ENCODE measurements at places on chromosomes 7 and 10.
A peak's percentile ranks its signal among the peaks of the same experiment; 100 is the strongest.

DNA sequence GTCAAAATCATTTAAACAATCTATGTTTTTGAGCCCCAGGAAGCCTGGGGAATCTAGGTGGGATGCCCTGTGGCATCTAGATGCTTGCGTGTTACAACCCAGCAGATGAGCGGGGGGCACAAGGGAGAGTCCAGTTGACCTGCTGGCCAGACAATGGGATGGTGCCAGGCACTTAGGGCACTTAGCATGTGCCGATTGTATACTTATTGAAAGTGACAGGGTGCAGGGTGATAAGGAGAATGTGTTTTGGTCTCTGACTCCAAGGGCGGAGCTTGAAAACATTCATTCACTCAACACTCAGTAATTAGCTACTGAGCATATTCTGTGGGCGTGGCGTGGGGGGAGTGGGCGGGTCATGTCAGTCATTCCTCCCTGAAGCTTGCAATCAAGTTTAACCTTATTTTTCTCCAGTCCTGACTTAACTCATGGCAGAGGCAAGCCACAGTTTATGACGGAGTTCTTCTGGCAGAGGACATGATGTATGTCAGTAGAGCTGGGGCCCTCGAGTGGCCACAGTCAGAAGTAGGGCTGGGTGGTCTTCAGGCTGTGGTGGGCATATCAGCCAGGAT, 115.1 kb downstream of the PRKCQ start:
- DNase-seq, result peak; percentile 15

GRCh38 chr7:33578166-33578565, 327.2 kb upstream of the BMPER start:
- DNase-seq, result no peak

- no peak for DNase-seq
These were observed 21.8 kb upstream of the AKR1B1 start for GRCh38 chr7:134480730-134481129.

DNA sequence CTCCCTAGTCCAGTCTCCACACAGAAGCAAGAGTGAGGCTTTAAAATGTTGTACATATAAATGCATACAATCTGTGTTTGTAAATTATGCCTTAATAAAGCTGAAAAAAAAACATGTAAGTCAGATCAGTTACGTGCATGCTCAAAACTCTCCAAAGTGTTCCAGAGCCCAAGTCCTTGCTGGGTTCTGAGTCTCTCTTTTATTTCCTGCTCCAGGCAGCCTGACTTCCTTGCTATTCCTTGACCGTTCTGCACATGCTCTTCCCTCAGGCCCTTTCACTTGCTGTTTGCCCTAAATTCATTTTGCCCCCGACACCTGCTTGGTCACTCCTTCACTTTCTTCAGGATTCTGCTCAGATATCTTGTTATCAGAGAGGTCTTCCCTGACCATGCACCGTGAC, 770.1 kb downstream of the PHTF2 start:
- no peak for DNase-seq

DNA sequence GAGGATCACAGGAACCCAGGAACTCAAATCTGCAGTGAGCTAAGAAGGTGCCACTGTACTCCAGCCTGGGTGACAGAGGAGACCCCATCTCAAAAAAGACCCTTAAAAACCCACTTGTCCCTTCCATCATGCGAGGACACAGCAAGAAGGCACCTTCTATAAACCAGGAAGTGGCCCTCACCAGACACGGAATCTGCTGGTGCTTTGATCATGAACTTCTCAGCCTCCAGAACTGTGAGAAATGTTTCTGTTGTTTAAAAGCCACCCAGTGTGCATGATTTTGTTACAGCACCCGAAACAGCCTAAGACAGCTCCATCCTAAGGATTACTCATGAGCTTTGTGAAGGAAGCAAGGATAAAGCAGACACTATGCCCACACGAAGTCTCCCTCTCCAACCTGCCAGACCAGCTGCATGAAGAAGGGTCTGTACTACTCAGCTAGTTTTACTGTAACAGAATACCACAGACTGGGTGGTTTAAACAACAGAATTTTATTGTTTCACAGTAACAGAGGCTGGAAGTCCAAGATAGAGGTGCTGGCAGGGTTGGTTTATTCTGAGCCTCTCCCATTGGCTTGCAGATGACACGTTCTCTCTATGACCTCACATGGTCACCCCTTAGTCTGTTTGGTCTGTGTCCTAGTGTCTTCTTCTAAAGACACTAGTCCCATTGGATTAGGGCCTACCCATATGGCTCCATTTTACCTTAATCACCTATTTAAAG, 13.7 kb downstream of the VIM start:
- DNase-seq, result no peak

GRCh38 chr7:24025765-24026164, 258.2 kb upstream of the NPY start:
- DNase-seq, result no peak

DNA sequence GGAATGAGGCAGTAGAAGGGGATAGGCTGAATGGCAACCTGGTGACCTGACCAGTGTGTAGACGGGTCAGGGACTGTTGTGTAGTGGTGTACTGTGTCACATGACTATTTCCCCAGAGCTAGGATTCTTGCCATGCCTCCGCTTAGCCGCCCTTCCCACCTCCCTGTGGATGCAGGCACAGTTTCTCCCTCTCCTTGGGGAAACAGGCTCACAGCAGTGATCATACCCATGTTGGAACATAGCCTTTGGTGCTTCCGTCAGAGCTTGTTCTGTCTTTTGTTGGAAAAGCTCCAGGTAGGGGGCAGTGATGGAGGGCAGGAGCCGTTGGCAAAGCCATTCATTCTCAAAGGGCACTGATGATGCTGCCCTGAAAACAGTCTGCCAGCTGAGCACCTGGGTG, 44.3 kb downstream of the OGDH start:
- no peak for DNase-seq

GRCh38 chr7:141208539-141208938, 134.7 kb downstream of the TMEM178B start:
- DNase-seq, result no peak

DNA sequence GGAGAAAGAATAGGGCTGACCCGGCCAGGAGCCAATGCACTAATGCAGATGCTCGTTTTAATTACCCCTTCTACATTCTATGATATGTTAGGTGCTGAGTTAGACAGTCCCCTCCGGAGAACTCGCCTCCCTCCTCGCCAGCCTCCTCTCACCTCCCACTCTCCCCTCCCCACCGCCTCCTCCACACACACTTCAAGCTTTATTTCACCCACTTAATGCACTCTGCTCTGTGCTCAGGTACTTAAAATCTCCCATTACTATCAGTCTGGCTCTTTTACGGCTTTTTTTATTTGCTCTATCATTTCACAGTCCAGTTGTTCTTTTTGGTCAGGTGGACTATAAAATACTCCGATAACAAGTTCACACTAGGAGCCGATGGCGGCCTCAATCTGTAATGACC, 231.6 kb downstream of the TEX36 start:
- no peak for DNase-seq

DNA sequence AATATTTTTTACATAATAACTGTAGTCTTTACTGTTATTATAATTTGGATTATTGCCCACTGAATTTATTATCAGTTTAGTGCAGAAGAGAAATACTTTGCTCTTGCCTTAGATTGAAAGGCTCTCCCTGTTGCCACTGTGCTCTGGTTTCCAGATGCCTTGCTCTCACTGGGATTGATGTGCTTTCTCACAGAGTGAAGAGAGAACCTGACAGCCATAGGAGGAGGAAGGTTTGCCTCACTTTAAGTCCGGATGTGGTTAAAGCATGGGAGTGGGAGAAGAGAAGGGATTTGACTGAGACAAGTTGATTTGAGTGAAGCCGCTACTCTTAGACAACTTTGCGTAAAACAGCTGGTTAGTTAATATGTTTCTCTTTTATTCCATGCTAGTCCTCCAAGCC, 68.2 kb upstream of the RPA3 start:
- DNase-seq, result no peak

GRCh38 chr7:146119002-146119401, 2.4 kb downstream of the CNTNAP2 start:
- DNase-seq, result no peak

GRCh38 chr10:133460208-133460769, 6.5 kb downstream of the SCART1 start:
- DNase-seq, result no peak

- no peak for DNase-seq
These were observed 316.9 kb upstream of the LRRN3 start for GRCh38 chr7:110774071-110774470.

DNA sequence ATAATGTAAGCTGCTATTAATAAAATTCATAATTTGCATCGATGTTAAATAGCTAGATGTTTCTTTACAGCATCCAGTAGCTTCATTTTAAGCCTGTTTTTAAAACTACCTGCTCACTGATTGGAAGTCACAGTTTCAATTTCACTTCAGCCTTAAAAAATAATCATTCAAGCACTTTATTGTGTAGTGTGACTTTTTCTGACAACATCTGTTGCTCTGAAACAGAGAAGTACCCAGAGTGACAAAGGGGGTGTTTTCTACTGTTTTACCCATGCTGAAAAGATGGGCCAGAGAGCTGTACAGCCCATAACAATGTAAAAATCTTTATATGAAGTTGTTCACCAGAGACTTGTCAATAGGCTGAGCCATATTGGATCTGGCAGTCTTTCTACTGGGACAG, 437.2 kb downstream of the MDFIC start:
- DNase-seq, result no peak

DNA sequence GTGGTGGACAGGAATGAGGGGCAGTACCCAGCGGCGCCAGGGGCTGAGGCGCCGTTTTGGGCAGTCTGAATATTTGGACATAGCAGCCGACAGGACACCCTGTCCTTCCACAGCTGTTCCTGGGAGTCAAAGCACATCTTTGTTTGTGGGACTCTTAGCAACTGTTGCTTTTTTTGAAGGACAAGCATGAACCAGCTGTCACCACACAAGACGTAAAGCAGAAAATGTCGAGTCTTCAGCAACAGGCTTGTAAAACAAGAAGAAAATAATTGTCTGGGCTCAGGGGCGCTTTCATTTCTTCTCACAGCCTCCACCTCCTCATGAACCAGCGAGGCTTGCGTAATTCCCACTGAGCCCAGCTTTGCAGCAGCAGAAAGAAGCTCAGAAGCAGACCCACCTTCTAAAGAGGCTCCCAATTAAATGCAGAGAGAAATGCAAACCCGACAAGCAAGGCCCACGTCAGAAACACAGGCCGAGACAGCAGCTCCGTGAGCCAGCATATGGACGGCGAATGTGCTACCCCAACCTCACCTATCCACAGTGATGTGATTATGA, 68.9 kb upstream of the DNAAF5 start:
- no peak for DNase-seq

- no peak for DNase-seq
These were observed 260.9 kb downstream of the ADARB2 start for GRCh38 chr10:1476455-1476803.

- DNase-seq, result peak; percentile 89
These were observed 412.2 kb upstream of the ZMIZ1 start for GRCh38 chr10:78656417-78657162.

DNA sequence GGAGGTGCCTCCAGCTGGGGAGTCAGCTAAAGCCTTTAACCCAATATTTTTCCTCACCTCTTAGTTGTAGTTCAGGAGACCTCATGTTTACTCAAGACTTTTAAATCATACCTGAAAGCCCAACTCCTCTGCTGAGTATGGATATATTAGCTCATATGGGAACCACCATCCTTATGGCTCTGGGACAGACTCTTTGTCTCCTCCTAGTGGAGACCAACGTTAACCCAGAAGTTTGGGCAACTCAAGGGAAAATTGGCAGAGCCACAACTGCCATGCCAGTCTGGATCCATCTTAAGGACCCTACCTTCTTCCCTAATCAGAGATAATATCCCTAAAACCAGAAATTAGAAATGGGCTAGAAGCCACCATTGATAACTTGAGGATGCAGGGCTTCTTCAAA, 80.8 kb downstream of the TMEM106B start:
- DNase-seq, result no peak

DNA sequence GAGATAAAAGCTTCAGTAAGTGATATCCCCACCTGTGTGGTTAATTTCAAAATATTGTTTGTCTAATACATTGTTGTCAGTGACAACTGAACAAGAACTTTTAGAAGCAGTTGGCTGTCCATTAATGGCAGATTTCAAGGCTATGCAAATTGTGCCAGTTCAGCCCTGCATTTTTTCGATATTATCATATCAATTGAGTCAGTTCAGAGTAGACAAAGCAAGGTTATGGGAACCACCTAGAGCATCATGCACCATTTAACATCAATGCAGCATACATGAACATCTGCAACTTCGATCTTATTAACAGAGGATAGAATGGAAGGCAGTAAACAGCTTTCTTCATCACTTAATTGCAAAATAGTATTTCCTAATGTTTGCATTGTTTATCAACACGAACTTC, 180.7 kb upstream of the KAT6B start:
- DNase-seq, result no peak

GRCh38 chr7:47663213-47663612, 81.3 kb upstream of the TNS3 start:
- DNase-seq, result no peak

GRCh38 chr10:23253780-23254179, 61.7 kb downstream of the PTF1A start:
- DNase-seq, result no peak

- DNase-seq, result no peak
These were observed 2.8 kb upstream of the TRIP6 start for GRCh38 chr7:100864263-100864845.

- no peak for DNase-seq
These were observed 1265.8 kb upstream of the LRRTM3 start for GRCh38 chr10:65660006-65660405.

GRCh38 chr7:40720416-40720815, 585.6 kb downstream of the SUGCT start:
- no peak for DNase-seq

DNA sequence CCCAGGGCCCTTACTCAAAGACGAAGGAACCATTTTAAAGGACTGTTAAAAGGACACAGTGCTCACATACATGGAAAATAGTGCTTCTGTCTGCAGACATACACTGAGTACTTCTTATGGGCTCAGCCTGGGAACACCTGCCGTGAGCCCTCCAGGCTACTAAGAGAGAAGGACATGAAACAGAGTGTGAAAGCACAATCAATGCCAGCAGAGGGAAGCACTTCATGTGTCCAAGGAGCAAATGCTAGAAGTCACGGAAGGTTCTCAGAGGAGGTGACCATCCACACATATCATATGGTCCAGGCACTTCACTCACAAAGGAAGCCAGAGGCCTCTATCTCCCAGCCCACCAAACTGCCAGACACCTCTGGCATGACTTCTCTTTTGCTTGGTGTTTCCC, 15.5 kb downstream of the ELMO1 start:
- DNase-seq, result no peak

DNA sequence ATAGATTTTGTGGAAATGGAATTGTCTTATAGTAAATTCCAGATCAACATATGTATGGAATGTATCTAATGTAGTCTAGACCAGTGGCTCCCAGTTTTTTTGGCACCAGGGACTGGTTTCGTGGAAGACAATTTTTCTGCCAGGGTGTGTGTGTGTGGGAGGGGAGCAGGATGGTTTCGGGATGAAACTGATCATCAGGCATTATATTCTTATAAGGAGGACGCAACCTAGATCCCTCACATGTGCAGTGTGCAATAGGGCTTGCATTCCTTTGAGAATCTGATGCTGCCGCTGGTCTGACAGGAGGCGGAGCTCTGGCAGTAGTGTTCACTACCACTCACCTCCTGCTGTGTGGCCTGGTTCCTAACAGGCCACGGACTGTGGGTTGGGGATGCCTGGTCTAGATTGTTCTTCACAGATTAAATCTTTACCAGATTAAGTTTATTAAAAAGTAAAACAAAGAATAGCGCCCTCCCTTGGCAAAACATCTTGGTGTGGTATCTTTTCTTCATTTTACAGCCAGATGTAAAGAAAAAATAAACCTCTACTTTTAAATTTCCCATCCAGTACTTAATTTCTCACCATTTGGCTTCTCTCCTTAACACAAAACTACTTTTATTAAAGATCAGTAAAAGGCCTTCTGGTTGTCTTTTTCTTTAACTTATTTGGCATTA, 48.4 kb downstream of the SEPTIN7 start:
- no peak for DNase-seq

GRCh38 chr7:109745677-109746410, 1176.2 kb downstream of the DNAJB9 start:
- DNase-seq, result no peak
